ENCODE measurements at places on chromosomes 7 and 10.

DNA sequence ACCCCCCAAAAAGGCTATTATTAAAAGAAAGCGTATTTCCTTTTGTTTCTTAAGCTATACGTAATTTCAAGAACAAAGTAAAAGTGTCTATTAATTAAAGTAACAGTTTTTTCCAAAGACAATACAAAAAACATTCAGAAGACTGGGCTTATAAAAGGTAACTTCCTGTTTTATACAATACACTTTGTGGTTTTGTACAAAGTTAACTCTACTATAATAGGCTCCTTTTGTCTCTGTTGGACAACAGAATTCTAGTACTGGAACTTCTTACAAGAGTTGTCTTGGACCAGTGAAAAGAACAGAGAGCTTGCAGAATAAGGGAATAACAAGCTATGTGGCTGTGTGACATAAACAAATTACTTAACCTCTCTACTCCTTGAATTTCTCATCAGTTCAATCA is 21.5 kb downstream of the SFMBT2 start:
- no peak for DNase-seq

DNA sequence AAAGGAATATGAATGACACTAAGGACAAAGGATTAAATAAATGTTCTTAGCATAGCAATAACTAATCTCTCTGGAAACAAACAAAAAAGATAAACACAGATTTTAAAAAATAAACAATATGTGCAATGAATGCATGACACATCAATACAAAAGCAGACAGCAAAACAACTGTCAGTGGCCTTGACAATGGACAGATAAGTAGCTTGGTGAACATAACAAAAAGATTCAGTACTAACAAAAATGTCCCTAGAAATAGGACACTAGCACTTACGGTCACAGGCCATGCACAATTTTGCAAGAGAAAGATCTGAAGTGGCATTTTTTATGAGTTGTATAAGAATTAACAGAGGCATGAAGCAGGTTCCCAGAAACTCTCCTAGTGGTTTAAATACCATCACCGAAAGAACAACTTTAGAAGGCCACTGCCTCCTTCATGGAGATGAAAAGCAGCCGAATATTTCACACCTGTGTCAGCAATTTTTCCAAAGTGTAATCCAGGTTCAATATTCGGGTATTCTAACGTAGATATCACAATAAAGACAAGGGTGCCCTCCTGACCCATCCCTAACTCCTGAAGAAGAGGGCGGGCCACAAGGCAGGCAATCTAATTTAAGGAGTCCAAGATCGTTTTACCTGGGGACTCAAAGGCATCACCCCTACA is 231.3 kb upstream of the MKLN1 start:
- DNase-seq: no peak

GRCh38 chr10:78513330-78513729 is 479.7 kb downstream of the RPS24 start:
- DNase-seq: no peak

DNA sequence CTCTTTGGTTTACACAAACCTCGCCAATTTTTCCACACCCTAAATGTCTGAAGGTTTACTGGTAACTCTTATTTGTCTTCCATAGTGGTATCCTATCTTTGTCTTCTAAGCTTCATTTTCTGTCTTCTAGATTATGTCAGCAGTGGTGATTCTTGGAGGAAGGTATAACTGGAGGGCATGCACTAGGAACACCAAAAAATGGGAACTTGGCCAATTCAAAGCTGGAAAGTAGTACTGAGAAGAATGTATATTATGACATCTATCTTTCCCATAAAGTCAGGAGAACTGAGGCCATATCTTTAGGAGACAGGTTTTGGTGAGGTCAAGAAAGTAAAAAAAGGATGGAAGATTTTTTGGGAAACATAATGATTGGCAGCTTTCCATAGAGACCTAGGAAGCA is 113.3 kb downstream of the CPEB3 start:
- DNase-seq: no peak

DNA sequence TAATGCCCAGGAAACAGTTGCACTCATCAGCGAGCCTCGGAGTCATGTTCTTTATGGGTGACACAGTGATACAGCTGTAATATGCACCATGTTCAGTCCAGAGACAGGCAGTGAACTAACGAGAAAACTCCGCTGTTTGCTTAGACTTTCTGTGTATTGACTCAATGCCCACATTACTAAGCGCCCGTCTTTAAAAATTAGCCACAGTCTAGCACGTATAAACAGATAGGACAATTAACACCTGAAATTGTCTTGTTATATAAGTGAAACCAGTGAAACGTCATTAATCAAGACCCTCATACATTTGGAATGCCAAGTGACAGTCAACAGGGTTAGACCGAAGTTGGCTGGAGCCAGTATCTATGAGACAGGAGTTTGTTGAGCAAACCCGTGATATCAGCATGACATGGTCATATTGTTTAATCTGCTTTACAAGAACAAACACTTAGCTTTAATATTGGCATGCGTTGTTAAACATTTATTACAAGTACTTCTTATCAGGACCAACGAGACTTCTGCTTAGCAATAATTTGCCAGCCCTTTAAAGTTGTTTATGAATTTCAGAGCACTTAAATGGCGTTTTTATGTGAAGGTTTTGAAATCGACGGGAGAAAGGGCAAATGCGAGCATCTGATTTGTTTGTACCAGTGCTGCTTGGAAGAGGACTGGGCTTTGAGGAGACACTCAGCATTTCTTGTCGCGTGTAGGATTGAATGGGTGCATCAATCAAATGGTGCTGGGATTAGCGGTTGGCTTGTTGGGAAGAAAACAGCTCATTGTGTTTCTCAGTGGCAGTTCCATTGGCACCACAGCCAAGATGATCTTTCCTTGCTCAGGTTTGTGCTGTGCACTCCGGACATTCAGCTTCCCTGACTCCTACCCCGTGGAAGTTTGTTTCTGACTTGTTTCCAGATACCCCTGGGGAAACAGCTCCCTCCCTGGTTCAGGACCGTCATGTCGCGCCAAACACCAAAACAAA is 56.3 kb downstream of the CAMK1D start:
- no peak for DNase-seq

DNA sequence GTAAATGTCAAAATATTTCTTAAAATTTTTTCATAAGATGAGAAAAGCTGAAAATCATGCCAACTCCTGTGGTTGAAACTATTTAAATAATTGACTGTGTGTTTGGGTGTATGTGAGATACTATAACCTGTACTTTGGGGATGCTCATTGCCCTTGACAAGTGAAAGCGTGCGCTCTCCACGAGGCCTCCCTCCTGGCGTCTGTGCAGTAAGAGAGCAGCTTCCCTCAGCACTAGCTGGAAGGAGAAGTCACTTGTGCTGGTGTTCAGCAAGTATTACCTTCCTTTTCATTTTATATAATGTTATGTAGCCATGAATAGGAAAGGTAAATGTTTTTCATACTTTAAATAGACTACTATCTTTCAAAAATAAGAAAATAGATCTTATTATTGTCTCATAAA is 118.9 kb downstream of the ZEB1 start:
- no peak for DNase-seq

DNA sequence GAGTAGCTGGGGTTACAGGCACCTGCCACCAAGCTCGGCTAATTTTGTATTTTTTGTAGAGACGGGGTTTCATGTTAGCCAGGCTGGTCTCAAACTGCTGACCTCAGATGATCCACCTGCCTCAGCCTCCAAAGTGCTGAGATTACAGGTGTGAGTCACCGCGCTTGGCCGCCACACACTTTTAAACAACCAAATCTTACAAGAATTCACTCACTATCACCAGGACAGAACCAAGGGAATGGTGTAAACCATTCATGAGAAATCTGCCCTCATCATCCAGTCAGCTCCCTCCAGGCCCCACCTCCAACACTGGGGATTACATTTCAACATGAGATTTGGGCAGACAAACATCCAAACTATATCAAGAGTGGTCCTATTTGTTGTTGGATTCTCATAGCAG is 43.6 kb downstream of the MGAM start:
- DNase-seq: no peak
